Glutamatergic neuron (in vitro differentiated cells): ENCODE measurements at places on chromosomes 2 and 18. TPM values are rescaled to one million over a fixed set of nuclear protein-coding genes. Genes with fewer than 3 reads are reported as not detected.

- DNase-seq: no peak
Observed at GRCh38 chr2:207528980-207529329, 807 bp upstream of the CREB1 start.

DNA sequence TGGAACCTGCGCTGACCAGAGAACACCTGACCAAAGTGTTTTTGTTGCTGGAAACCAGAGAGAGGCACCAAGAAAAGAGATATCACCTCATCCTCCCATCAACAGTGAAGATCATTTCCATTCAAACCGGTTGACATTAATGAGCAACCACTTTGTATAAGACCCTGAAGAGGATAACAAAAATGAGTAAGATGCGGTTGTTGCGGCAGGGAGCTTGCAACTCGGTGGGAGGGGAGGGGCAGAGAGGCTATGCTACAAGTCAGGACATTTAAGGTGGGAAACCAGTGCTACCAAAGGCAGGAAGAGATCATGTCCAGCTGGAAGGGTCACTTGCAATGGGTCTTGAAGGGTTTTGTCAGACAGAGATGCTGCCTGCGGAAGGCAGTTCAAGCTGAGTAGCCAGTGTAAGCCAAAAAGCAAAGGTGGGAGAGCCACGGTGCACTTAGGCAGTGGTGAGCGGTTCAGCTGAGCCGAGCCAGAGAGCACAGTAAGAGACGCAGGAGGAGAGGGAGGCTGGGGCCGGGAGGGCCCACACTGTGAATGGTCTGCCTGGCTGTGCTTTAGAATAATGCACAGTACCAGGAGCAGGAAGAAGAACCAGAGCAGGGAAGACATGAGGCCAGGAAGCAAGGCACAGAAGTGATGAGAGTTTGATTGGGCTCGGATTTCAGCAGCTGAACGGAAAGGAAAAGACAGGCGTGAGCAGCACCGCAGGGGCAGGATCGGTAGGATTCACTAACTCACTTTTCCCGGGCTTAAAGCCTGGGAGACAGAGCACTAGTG lies 24.4 kb upstream of the DTNB start:
- DNase-seq: peak; percentile 23

- no peak for DNase-seq
Observed at GRCh38 chr18:78596794-78597345, 382.7 kb upstream of the SALL3 start.

Gene NMUR1
- 0.32 TPM for total RNA-seq

Gene MRO
- total RNA-seq: not detected

DNA sequence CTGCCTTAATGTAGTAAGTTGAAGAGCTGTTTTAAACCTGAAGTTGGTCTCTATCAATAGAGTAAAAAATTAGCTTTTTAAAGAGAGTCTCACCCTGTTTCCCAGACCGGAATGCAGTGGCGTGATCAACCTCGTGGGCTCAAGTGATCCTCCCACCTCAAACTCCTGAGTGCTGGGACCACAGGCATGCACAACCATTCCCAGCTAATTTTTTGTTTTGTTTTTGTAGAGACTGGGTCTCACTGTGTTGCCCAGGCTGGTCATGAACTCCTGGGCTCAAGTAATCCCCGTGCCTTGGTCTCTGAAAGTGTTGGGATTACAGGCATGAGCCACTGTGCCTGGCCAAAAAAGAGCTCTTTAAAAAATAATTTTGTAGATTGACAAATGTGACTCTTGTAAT lies 40.3 kb downstream of the CRIM1 start:
- no peak for DNase-seq

- no peak for DNase-seq
Observed at GRCh38 chr2:142562900-142563299, 314.6 kb upstream of the KYNU start.

DNA sequence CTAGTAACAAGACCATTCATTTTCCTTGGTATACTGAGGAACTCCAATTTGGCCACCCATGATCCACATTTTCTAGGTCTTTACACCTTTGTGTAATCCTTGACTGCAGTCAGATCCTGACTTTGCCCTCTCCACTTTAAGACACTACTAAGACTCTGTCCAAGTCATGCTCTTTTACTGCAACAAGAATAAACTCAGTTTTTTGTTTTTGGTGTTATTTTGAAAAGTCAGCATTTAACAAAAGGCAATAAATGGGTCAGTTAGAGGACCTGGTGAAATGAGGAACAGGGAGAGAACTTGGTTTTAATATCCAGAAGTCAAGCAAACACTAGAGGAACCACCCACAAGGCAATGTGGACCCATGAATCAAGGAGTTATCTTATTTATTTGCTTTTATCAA lies 252.2 kb upstream of the RBBP8 start:
- no peak for DNase-seq

Gene AGAP1
- total RNA-seq: 153 TPM

Gene IL18RAP
- total RNA-seq: not detected

DNA sequence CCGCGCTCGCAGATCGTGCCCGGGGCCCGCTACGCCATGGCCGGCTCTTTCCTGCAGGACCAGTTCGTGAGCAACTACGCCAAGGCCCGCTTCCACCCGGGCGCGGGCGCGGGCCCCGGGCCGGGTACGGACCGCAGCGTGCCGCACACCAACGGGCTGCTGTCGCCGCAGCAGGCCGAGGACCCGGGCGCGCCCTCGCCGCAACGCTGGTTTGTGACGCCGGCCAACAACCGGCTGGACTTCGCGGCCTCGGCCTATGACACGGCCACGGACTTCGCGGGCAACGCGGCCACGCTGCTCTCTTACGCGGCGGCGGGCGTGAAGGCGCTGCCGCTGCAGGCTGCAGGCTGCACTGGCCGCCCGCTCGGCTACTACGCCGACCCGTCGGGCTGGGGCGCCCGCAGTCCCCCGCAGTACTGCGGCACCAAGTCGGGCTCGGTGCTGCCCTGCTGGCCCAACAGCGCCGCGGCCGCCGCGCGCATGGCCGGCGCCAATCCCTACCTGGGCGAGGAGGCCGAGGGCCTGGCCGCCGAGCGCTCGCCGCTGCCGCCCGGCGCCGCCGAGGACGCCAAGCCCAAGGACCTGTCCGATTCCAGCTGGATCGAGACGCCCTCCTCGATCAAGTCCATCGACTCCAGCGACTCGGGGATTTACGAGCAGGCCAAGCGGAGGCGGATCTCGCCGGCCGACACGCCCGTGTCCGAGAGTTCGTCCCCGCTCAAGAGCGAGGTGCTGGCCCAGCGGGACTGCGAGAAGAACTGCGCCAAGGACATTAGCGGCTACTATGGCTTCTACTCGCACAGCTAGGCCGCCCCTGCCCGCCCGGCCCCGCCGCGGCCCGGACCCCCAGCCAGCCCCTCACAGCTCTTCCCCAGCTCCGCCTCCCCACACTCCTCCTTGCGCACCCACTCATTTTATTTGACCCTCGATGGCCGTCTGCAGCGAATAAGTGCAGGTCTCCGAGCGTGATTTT lies 7.6 kb downstream of the TBR1 start:
- peak; percentile 46 for DNase-seq

Gene LAMA1
- 32.0 TPM for total RNA-seq

GRCh38 chr2:207487650-207488311 lies 42.0 kb upstream of the CREB1 start:
- DNase-seq: no peak

DNA sequence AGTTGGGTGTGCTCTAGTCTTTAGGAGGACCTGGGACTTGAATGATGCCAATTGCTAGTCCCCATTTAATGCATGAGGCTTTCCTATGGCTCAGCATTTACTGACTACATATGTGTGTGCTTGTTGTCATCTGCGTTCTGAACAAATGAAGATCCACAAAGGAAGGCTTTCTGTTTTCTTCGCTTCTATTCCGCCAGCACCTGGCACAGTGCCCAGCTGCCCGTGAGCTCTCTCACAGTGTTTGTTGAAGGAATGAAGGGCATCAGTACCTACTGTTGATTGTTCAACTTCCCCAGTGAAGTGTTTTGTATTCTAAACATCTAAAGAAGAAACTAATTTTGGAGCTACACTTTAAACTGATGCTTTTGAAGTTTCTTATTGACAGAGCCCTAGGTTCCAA lies 122.4 kb upstream of the LINC00305 start:
- no peak for DNase-seq

Gene LYPD6B
- total RNA-seq: 0.69 TPM

Gene SOX11
- 576 TPM for total RNA-seq

DNA sequence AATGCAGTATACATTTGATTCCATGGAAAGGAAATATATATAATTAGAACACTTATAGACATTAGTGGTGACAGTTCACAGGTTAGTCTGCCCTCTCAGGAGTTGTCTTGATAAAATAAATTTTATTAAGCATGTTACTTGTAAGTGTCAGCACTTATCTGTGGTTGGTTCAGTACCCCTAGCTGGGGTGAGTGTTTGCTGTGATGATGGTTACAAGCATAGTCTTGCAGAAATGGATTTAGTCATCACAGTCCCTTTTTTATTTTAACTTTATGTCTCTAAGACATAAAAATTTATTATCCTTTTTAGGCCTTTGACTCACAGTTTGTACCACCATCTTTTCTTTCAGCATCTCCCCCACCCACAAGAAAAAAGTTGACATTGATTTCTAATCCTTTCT lies 52.1 kb downstream of the NCK2 start:
- DNase-seq: no peak

GRCh38 chr2:176552501-176553135 lies 283.4 kb downstream of the MTX2 start:
- DNase-seq: no peak

- no peak for DNase-seq
Observed at GRCh38 chr2:97723156-97724072, 10.0 kb downstream of the ZAP70 start.

DNA sequence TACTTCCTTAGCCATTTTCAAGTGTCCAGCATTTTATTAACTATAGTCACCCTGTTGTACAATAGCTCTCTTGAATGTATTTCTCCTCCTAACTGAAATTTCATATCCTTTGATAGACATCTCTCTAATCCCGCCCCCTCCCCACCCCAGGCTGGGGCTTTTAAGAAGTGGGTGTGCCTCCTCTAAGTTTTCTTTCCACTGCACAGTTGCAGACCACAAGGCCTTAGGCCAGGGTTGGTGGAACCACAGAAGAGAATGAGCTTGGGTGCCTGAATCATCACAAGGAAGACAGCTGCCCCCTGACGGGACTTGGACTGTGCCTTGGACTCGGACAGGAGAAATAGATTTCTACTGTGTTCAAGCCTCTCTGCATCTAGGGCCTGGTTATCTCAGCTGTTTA lies 193.4 kb downstream of the HAUS1 start:
- DNase-seq: no peak

DNA sequence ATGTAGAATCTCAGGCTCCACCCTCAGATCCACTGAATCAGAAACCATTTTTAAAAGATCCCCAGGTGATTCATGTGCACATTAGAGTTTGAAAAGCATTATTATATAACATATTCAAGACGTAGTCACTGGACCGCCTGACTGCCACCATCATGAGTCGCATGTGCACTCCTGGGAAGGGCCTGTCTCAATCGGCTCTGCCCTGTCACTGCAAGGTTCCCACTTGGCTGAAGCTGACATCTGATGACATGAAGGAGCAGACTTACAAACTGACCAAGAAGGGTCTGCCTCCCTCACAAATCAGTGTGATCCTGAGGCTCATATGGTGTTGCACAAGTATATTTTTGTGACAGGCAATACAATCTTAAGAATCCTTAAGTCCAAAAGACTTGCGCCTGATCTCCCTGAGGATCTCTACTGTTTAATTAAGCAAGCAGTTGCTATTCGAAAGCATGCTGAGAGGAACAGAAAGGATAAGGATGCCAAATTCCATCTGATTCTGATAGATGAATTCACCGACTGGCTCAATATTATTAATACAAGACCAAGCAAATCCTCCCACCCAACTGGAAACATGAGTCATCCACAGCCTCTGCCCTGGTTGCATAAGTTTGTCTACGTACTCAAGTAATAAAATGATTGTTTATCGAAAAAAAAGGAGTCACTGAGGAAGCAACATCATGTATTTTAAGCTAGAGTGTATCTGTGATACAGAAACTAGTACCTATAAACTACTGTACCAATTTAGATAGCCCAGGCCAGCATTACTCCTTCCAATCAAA lies 26.2 kb downstream of the ATAD2B start:
- peak; percentile 23 for DNase-seq

GRCh38 chr2:85704800-85705679 lies 10.9 kb downstream of the GNLY start:
- no peak for DNase-seq

DNA sequence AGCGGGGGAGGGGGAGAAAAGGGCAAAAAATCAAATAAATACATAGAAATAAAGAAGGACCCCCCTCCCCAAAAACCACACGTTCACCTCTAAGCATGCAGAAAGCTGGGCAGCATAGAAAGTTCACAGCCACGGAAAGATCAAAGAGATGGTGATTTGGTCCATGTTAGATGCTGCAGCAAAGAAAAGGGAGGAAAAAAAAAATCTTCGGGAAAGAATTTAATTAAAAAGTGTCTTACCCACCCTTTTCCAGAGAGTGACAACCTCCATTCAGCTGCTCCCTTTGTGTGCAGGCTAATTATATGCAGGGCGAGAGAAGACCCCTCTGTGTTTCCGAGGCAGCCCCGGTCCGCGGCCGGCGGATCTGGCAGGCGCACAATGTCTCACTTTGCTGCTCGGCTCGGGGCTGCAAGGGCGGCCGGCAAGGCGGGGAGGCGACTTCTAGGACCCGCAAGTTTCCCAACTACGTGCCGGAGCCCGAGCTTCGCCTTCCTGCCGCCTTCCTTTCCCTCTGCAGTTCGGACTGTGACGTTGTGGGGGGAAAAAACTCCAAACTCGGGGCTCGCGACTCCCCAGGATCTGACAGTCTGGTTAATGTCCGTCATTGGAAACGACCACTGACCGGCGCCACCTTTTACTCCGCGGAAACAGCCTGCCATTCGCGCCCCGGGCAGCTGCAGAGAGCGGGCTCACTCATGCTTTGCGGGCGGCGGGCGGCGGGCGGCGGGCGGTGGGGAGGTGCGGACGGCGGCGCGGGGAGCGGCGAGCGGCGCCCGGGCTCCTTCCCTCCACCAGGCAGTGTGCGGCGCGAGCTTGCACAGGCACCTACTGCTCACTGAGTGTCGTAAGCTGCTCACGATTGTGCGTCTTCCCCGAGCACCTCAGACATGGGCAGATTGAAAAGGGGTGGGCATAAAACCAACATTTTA lies at the start of gene LRRTM1:
LRRTM1 (minus strand) TSS at position 844 of the 929 bp plus-strand sequence. CDS start 933 bp downstream, outside the sequence.
- DNase-seq: peak; percentile 75

Gene PARD3B
- total RNA-seq: 0.66 TPM

Gene CHRNG
- 3.5 TPM for total RNA-seq

DNA sequence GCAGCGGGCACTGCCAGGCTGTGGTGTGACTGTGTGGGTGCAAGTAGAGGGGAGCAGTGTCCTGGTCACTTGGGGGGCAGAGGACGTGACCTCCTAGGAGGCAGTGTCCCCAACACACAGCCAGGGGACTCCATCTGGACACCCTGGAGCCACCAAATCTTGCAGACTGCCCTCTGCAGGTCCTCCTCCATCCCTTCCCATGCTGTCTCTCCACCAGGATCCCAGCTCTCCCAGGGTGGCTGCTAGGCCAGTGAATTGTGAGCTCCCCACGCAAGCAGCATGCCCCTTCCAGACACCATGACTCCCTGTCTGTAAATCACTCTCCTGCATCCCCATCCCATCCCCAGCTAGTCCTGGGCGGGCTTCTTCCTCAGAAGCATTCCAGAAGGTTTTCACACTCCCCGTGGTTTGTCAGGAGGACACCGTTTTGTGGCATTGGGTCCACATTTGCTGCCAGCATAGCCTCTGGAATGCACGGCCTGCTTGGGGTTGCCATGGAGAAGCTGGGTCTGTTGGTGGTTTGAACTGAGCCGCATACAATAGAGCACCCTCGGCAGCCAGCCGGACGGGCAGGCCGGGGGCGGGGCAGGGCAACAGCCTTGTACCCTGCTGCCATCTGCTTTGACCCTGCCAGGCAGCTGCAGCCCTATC lies 210.7 kb downstream of the KLHL29 start:
- DNase-seq: no peak
